ENCODE measurements at places on chromosomes 4 and X.
A peak's percentile ranks its signal among the peaks of the same experiment; 100 is the strongest.

GRCh38 chr4:55133951-55134350 is 8.6 kb upstream of the KDR start:
- no peak for DNase-seq

GRCh38 chrX:148500423-148501385 is at the start of gene AFF2:
TSS of gene AFF2 (plus strand) at chrX:148500617. CDS start at chrX:148501098, 481 bp downstream.
- DNase-seq, result peak; percentile 60

- no peak for DNase-seq
Measured at GRCh38 chrX:138791551-138791950, 80.0 kb upstream of the FGF13 start.

DNA sequence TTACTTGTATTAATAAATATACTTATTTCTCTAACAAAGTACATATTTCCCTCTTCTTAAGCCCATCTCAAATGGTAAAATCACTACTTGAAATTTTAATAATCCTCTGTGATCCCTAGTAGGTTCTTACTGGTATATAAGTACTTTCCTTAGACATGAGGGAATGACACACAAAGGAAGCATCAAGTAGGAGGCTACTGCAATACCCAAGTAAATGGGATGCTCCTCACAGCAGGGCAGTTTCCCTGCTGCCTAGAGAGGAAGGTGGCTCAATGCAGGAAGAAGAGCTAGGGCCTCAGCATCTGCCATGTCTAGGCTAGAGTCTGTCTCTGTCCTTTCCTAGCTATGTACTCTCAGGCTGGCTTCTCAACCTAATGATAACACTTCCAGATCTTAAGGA is 122.1 kb upstream of the DIPK2B start:
- peak; percentile 3 for DNase-seq

DNA sequence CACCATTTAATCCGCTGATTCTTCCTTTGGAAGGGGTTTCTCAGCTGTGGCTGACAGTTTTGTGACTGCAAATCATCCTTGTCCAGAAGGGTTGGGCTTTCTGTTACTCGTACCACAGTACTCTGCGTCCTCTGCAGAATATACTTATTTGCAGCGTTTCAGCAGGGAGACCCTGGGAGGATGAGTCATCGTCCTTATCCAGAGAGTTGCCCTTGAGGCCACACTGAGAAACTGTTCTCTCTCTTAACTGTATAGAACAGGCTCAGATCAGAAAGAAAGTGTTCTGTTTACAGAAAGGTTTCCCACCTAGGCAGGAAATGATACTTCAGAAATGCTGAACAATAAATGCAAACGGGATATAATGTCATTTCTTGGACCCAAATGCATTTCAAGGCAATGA is 47.8 kb upstream of the DDX53 start:
- DNase-seq, result no peak

GRCh38 chr4:145734576-145735346 is 54.8 kb downstream of the C4orf51 start:
- DNase-seq, result peak; percentile 85

DNA sequence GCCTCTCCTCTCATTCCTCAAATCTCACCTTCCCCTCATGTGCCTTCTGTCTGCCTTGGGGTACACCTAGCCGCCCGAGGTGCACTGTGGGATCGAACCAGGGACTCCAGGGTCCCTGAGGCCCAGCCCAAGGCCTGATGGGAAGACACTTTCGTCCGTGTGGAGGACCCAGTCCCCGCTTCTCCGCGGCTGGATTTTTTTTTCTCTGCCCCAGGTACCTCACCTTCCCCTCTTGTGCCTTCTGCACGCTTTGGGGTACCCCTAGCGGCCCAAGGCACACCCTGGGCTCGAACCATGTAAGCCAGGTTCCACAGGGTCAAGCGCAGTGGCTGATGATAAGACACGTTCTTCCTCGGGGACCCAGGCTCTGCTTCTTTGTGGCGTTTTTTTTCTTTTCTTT is 530.7 kb downstream of the CWH43 start:
- DNase-seq, result no peak

DNA sequence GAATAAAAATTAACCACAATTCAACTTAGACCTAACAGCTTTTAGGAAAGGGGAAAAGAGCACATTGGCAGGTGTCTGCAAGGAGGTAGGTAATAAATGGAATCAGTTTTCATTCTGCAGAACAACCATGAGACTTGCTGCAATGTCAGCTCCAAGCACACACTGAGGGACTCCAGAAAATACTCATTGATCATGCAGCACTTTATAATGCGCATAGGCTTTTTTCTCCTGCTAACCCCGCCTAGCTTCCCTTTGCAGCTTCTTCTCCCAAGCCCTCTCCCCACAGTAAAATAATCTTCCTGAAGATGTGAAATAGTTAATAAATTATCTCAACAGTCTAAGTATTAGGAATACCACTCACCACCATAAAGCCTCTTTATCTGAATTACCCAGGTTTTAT is 36.9 kb downstream of the ANKRD17 start:
- DNase-seq, result no peak

DNA sequence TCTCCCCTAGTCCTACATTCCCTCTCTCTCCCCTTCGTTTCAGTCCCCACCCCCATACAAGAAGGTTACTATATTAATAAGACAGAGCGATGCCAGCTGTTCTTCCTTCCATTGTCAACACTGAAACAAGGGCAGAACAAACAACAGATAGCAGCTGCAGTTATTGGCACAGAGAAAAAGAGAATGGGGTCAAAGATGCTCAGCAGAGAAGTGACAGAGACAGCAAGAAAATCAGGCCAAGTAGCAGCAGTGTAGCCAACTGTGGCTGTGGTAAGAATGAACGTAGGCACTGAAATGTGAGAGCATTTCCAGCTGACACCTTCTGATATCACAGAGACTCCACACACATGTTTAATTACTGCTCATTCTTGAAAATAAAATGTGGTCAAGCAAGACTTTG is 641.8 kb downstream of the FSTL5 start:
- DNase-seq, result no peak

DNA sequence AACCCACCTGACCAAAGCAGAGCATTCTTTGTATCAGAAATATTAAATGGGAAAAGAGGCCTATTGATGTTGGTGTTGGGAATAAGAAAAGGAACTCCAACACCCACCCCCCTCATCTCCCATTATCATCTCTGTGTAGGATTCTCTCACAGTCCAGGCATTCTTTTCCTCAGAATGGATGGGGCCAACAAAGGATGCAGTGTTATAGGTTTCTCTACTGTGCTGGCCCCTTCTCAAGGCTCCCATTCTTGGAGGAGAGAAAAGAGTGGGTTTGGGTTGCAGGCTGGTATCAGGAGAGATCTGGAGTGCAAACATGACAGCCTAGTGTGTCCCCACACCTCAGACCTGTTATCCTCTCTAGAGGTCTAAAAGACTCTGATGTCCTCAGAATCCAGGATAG is 59.6 kb downstream of the UGT8 start:
- no peak for DNase-seq

- peak; percentile 91 for DNase-seq
Measured at GRCh38 chr4:742742-743311, 37.2 kb downstream of the PCGF3 start.

GRCh38 chr4:11376146-11376545 is 52.5 kb downstream of the HS3ST1 start:
- no peak for DNase-seq

- no peak for DNase-seq
Measured at GRCh38 chrX:152313529-152314302, 137.4 kb downstream of the GABRA3 start.

DNA sequence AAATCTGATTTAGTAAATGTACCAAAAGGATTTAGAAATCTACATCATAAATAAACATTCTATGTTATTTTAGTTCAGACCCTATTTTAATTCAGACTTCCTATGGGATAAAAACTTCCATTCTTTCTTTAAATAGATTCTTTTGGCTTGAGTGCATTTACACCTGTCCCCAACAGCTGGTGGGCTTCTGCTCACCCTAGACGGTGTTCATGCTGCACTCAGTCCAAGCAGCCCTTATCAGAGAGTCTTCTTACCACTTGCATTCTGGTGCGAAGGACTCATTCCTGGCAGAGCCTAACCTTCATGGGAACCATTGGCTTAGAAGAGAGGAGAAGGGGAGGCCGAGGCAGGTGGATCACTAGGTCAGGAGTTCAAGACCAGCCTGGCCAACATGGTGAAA is 57.3 kb downstream of the NPNT start:
- DNase-seq, result no peak

DNA sequence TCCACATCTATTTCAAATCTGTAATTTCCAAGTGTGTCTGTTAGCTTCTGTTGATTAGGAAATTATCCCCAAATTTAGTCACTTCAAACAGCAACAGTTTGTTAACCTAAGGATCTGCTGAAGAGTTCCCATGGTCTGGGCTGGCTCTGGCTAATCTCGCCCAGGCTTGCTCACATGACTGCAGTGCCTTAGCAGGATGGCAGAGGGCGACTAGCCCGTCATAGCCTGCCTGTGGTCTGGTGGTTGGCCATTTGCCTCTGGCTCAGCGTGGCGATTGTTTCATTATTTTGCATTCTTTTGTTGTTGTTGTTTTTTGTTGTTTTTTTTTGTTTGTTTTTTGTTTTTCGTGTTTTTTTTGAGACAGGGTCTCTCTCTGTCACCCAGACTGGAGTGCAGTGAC is 264.0 kb downstream of the TRIML1 start:
- DNase-seq, result no peak

GRCh38 chrX:69318651-69319340 is 153.5 kb upstream of the PJA1 start:
- DNase-seq, result peak; percentile 0

- DNase-seq, result no peak
Measured at GRCh38 chrX:152640034-152640818, 2.5 kb downstream of the GABRQ start.

DNA sequence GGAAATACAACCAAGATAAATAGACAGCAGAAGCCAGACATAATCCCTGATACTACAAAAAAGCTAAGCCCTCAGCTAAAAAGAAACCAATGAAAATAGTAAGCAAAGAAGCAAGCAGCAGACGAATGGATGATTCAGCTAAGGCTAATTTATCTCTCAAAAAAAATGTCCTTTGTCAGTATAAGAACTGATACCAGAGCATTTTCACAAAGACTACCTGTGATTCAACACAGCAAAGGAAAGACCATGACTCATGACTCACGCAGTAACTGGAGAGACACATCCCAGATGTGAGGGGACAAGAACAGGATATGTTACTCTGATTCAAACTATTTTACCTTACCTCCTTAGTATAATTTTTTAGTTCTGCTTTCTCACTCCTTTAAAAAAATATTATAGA is 22.7 kb upstream of the TMPRSS11F start:
- no peak for DNase-seq

DNA sequence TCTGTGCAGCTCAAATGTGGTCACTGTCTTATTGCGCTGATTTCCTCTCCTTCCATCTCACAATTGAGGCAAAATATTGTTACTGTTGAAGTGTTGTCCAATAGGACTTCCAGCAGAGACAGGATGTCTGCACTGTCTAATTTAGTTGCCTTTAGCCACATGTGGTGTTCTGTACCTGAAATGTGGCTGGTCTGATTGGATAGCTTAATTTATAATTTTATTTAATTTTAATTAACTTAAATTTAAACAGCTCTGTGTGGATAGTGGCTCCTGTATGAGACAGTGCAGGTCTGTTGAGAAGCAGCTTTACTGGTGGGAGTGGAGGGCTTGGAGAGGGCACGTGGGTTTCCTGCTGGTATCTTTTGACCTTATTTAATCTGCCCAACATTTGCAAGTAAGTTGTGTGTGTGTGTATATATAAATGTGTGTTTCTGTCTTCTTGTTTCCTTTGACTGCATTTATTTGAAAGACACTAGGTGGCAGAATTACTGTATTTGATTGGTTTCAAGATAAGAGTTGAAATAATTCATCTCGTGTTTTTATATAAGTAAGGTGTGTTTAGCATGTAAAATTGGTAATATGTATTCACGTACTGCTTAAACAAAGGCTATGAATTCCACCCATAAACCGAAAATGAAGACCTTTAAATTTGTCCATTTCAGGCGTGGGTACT is 55.3 kb upstream of the MSANTD1 start:
- peak; percentile 21 for DNase-seq

GRCh38 chr4:148344941-148345340 is 97.3 kb downstream of the NR3C2 start:
- no peak for DNase-seq

DNA sequence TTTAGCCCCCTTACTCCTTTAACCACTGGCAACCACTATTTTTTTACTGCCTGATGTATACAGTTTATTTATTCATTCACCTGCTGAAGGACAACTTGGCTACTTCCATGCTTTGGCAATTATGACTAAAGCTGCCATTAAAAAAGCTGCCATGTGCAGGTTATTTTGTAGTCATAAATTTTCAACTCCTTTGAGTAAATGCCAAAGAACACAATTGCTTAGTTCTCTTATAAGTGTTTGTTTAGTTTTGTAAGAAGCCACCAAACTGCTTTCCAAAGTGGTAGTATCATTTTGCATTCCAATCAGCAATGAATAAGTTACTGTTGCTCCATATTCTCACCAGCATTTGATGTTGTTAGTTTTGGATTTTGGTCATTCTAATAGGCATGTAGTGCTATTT is 1831.8 kb downstream of the PCDH7 start:
- no peak for DNase-seq

GRCh38 chr4:123954220-123954619 is 557.6 kb downstream of the SPRY1 start:
- DNase-seq, result no peak

DNA sequence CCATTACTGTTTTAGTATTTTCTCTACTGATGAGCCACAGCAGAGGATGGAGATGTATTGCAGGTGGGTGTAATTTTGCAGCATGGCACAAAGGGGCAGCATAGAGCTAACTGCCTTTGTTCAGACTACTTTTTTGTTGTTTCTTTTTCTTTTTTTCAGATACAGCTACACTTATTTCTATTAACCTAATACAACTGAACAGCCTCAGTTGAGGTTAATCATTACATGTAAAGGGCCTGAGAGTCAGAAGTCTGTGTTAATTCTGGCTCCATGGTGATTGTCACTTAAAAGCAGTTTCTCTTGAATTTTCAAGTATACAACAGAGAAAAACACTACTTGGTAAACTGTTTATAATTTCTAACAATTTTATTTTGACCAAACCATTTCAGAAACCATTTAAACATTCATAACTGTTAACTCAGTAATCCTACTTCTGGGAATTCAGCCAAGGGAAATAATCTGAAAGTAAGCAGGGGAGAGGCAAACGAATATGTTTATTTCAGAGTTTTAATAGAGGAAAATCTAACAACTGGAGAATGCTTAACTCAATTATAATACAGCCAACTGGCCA is 13.9 kb upstream of the PPEF2 start:
- DNase-seq, result peak; percentile 82

- DNase-seq, result no peak
Measured at GRCh38 chrX:71128166-71128833, 9.9 kb downstream of the MED12 start.

GRCh38 chrX:123771449-123772064 is 38.7 kb upstream of the THOC2 start:
- DNase-seq, result no peak

DNA sequence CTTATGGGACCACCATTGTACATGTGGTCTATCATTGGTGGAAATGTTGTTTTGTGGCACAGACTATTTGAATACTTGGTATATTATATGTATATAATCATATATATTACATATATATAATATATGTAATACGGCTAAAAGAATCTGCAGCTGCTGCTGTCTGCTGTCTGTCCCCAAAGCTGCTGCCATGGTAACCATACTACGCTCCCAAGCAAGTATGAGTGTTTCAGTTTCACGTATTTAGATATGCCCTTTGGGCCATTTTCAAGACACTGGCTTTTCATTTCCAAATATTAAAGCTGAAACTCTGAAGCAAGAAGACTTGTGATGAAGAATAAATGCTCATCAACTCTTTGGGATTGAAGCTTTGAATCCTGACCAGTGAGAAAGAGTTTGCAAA is 42.0 kb upstream of the ARSJ start:
- no peak for DNase-seq

GRCh38 chrX:77617206-77617605 is 168.8 kb downstream of the ATRX start:
- DNase-seq, result no peak

- peak; percentile 84 for DNase-seq
Measured at GRCh38 chrX:1453951-1454785, 1.5 kb upstream of the ASMTL start.
